Stimulated activated CD8-positive, alpha-beta memory T cell treated with anti-CD3 and anti-CD28 coated beads, Interleukin-7, amount 100 ng/mL, for 24 hours (primary cell): ENCODE measurements at places on chromosomes 4 and X.

DNA sequence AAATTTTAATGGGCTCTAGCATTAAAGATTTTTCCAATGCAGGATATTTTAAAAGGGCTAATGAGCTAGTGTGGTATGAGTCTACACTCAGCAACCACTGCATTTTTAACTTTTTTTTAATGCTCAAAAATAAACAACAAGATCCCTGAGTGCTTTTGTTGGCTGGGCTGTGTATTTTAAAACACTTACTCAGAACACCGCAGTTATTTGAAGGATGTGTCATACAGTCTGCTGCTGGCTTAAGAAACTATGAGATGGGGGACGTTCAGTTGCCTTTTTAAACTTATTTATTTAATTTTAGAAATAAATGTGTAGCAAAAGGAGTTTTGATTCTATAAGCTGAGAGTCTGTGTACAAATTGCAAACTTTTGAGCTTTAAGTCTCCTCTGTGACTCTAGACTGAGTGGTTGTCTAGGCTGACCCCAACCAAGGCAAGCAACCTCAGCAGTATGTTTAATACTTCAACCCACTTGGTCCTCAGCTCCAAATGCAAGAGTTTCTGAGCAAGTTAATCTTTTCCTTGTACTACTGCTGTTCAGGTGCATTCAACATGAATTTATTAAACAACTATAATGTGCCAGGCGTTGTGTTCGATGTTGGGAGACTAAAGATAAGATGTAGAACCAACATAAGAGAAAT lies 278.6 kb upstream of the DIPK2B start:
- no peak for DNase-seq

- no peak for DNase-seq
Measured at GRCh38 chr4:158605393-158605792, 66.3 kb downstream of the C4orf46 start.

DNA sequence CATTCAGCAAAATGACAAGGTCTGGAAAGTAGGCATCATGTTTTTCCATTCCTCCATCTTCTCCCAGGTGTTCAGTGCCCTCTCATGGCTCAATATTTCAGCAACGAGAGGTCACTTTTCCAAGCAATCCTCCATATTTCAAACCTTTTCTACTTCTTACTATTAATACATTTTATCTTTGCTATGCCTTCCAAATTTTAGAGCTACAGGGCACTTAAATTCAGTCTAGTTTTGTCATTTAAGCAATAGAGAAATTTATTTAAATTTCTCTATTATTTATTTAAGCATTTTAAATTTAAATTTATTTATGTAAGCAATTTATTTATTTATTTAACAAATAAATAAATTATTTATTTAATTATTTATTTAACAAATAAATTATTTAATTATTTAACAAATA lies 305.1 kb upstream of the ANXA10 start:
- no peak for DNase-seq

DNA sequence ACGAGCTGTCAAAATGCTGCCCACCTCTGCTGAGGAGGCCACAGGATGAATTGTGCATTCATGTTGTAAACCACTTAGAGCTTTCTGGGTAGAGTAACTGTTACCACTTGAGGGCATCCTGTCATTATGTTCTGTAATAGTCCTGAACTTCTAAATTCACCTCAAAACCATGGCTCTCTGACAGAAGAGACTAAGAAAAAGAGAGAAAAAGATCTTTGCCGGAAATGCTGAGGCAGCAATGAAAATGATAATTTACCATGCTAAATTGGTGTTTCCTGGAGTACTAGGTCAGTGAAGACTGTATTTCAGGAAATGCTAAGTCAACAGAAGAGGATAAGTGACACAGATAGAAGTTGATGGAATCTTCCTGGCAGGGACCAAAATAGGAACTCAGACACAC lies 942.3 kb upstream of the SLIT2 start:
- no peak for DNase-seq

GRCh38 chr4:77358315-77358928 lies 201.4 kb downstream of the CCNG2 start:
- DNase-seq, result no peak
